ENCODE measurements at places on chromosomes 16 and 17. TPM values are rescaled to one million over a fixed set of nuclear protein-coding genes. Genes with fewer than 3 reads are reported as not detected.
A peak's percentile ranks its signal among the peaks of the same experiment; 100 is the strongest.

STH gene
- total RNA-seq: not detected

PIPOX gene
- 6.5 TPM for total RNA-seq

DNASE1L2 gene
- total RNA-seq: 1.5 TPM

DNA sequence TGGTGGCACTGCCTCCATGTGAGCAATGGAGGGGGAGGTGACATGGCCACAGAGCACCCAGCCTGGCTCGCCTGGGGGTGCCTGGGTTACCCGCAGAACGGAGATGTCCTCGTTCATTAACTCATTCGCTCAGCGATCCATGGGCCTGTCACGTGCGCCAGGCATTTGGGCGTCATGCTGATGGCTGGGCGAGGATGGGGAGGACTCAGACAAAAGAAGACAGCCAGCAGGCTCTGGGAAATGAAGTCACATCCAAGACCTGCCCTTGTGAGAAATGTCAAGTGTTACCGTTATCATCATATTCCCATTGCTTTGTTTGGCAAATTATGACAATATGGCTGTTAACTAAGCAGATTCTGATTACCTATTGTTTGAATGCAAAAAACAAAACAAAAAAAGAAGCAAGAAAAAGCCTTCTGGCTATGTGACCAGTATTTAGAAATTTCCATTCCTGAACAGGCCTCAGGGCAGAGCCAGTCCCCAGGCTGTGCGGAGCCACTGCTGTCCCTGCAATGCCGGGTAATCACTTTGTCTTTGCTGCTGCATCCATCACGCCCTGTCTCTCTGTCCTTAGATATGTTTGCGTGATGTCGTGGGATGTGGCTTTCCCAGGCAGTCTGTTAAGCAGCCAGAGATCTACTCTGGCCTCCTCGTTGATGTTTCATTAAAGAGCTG, 57.9 kb downstream of the CMIP start:
- no peak for DNase-seq

GRCh38 chr17:10046786-10047785, 142.0 kb upstream of the RCVRN start:
- no peak for DNase-seq

- DNase-seq: peak; percentile 36
These were observed 13.8 kb upstream of the SEZ6 start for GRCh38 chr17:29019475-29020181.

- DNase-seq: no peak
These were observed 40.8 kb upstream of the SEC14L1 start for GRCh38 chr17:77099997-77100396.

GRCh38 chr17:80630560-80631120, 86.0 kb downstream of the RPTOR start:
- no peak for DNase-seq

- DNase-seq: no peak
These were observed 37.5 kb upstream of the SSTR5 start for GRCh38 chr16:1035066-1035415.

DNA sequence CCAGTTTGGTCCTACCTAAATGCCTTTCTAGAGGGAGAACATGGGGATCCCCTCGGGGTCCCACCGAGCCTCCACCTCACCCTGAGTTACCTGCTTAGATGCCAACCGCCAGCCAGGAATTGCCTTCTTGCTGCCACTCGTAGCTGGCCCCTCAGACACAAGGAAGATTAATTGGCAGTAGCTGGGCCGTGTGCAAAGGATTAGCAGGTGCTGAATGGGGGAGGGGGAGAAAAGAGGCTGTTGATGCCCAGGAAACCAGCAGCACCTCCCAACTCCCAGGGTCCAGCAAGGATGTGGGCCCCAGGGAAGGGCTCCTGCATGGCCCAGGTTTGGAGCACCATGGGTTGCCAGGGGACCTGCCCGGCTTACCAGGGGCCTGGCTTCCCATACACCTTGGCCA, at the start of gene CNGB1:
Gene CNGB1 (minus strand): TSS at position 159 of the 400 bp plus-strand sequence. CDS start 3,842 bp downstream, outside the sequence.
- no peak for DNase-seq

DNA sequence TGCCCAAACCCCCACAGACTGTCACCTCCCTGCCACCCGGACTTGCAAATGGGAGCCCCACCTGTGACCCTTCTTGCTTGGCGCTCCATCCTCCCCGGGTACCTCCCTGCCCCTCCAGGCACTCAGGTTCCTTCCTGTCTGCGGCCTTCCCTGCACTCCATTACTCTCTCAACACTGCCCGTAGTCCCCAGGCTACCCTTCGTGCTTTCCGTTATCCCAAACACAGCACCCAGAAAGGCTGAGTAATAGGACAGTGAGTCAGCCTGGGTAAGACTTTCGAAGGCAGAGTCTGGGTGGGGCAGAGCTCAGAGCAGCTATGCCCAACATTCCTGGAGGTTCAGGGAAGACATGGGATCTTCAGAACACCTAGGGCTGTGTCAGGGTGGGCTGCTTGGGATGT, 16.6 kb upstream of the C16orf74 start:
- DNase-seq: no peak
